Foreskin melanocyte (primary cell): ENCODE measurements at places on chromosomes 1 and 21.

- no peak for DNase-seq
Observed at GRCh38 chr1:56070601-56071000, 508.8 kb downstream of the PLPP3 start.

- no peak for DNase-seq
Observed at GRCh38 chr21:38269576-38269936, 12.8 kb downstream of the KCNJ15 start.

DNA sequence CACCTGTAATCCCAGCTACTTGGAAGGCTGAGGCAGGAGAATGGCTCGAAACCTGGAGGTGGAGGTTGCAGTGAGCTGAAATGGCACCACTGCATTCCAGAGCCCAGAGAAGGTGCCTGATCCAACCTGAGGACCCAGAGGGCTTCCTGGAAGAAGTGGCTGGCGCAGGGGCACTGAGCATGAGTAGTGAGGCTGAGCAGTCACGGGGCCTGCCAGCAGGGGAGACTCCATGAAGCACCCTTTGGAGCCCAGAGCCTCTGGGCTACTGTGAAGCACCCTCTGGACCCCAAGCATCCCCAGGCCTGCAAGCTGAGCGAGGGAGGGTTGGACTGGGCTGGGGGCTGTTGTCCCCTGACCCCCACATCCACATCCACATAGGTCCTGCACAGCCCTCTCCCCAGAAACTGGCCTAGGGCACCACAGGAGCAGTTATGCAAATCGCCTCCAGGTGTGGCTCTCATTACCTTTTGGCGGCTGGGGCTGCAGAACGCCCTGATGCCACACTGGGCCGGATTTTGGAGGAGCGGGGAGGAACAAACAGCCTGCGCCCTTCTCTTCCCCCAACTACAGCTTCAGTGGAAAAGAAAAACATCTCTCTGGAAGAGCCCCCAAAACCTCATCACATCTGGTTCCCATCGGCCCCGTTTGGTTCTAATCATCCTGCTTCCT lies 78.2 kb upstream of the TARDBP start:
- DNase-seq, result no peak

GRCh38 chr1:54556110-54556509 lies 8.1 kb downstream of the ACOT11 start:
- no peak for DNase-seq

- DNase-seq, result no peak
Observed at GRCh38 chr1:21257431-21258135, 32.7 kb downstream of the ECE1 start.

DNA sequence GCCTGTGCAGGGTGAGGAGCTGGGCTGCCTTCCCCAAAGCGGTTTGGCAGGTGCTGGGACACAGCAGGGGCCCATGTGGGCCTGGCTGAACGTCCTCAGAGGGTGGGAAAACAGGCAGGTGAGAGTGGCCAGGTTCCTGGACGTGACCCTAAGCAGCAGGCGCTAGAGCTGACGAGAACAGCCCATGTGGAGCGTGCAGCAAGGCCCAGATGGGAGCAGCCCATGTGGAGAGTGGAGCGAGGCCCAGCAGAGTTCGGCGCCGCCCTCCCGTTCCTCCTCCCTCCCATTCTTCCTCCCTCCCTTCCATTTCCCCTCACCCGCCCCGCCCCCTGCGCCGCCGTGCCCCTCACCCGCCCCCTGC lies 314.4 kb upstream of the VAMP3 start:
- DNase-seq, result no peak

DNA sequence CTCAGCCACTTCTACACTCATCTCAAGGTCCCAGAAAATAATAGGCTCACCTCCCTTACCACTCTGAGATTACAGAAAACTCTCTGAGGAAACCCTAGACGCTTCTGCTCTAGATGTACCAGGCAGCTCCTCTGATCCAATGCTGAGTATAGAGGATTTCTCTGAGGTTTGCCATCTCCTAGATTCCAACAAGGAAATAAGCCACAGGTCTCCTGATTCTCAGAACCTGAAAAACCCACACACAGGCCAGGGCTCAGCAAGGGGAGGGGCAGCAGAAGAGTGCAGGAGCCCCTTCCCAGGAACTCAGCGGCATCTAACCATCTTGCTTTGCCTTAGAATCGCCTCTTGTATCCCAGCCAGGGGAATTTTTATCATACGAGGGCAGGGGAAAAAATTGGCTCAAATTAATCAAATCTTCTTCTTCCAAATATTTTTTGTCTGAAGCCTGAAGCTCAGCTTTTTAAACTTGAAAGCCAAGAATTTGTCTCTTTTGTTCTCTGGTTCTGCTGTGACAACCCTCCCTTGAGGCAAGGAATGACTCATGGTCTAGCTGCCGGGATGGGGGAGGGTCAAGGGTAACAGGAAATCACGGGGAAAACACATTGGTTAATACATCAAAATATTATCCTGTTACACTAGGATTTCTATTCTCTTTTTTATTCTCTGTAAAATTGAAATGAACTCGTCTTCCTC lies 30.8 kb downstream of the GORAB start:
- DNase-seq, result peak; percentile 92

DNA sequence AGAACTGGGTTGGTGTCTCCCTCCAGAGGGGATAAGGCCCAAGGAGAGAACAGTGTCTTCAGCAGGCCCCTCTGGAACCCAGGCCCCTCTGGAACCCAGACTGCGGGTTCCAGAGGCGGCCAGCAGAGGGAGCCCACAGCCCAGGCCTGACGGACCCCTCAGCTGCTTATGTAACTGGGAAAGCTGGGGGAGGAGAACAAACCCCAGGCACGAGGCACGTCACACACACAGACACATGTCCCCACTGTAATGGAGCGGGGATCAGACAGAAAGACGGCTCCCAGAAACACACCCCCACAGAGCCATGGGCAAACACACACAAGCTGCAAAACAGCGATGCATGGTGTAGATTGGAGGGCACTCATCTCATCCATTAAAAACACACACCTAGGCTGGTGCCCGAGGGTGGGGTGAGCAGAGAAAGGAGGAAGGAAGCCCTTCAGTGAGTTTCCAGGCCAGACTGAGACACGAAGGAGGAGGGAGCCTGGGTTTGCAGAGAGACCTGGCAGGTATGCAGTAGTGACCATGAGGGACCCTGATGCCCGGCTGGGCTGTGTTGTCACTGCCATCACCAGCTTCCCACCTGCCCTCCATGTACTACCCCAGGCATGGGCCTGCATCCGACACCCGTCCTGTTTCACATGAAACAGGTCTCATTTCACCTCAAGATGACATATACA lies 2.8 kb upstream of the IGSF8 start:
- DNase-seq, result peak; percentile 53

DNA sequence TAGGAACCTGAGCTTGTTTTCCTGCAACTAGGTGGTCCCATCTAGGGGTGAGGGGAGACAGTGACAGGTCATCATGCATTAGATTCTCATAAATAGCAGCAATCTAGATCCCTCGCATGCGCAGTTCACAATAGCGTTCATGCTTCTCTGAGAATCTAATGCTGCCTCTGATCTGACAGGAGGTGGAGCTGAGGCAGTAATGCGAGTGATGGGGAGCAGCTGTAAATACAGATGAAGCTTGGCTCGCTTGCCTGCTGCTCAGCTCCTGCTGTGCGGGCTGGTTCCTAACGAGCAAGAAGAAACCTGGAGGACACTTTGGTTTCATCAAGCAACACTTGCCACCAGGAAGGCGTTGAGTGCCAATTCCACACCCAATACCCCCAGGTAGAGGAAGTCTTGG lies 95.1 kb upstream of the OLIG2 start:
- no peak for DNase-seq

GRCh38 chr1:11248169-11248568 lies 14.2 kb downstream of the MTOR start:
- no peak for DNase-seq

DNA sequence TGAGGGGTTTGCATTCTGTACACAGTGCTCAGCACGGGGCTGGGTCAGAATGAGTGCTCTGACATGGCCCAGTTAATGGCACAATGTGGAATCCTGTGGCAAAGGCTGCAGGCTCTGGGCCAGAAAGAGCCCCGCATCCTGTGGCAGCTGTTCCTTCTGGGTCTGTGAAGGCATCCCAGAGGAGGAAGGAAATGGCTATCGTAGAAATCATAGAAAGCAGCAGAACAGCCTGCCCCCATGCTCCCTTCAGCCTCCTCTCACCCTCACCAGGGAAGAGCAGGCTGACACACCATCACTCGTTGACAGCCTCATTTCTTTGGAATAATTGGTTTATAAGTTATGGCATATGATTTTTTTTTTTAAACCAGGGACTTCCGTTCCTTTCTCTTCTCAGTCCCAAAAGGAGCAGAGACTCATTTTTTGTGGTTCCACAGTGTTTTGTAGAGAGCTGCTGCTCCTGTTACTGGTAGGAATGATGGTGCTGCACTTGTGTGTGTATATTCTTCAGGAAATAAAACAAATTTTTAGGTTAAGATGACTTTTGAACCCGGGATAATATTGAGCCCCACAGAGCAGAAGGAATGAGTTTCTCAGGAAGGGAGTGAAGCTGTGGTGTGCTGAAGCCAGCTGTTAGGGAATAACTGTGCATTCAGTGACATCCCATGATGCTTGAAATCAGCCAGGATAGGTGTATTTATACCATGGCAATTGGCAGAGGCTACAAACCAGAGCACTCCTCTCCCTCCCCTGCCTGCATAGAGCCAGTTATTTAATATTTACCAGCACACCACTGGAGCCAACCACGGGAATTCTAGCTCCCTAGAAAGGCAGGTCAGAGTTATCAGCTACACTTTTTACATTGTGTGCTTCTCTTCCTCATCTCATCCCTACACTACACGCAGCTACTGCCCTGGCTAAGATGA lies 32.0 kb downstream of the PLXNA2 start:
- no peak for DNase-seq

DNA sequence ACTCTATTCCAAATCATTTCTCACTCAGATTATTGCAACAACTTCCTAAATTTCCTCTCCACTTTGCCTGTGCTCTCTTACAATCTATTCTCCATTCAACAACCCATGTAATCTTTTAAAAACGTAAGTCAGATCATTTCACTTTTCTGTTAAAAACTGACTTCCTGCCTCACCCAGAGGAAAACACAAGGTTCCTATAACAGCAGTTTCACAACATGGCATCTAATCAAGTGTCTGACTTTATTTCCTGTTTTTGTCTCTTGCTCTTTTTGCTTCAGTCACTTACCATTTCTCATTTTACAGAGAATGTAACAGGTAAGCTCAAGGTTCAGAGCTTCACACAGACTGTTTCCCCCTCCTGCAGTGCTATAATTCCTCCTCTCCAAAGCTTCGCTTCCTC lies 560.7 kb downstream of the LRRIQ3 start:
- no peak for DNase-seq

GRCh38 chr1:8104278-8105236 lies 78.4 kb upstream of the ERRFI1 start:
- DNase-seq, result no peak

- no peak for DNase-seq
Observed at GRCh38 chr1:244614879-244615278, 38.0 kb upstream of the DESI2 start.
